Stimulated activated CD8-positive, alpha-beta memory T cell treated with anti-CD3 and anti-CD28 coated beads, Interleukin-7, amount 100 ng/mL, for 1 hour (primary cell): ENCODE measurements at places on chromosomes 6 and 20.

- no peak for DNase-seq
These were observed 89.2 kb downstream of the PHACTR3 start for GRCh38 chr20:59693587-59693986.

- DNase-seq = no peak
These were observed 127.2 kb upstream of the TAB2 start for GRCh38 chr6:149190224-149190831.

DNA sequence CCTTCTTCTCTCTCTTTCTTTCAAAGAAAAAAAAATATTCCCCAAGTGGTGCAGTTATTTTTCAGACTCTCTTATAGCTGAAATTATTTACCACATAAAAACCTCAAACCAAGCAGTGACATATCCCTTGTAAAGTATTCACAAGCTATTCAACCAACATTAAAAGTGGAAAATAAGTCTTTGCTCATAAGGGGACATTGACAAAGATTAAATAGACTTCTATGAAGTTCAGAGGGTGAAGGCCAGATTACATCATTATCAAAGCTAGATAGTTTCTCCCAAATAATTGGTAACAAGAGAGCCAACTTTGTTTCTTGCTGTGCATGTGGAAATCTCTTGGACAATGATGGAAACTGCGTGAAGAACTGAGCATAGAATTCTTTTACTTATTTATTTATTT is 379.8 kb upstream of the RSPO3 start:
- no peak for DNase-seq

DNA sequence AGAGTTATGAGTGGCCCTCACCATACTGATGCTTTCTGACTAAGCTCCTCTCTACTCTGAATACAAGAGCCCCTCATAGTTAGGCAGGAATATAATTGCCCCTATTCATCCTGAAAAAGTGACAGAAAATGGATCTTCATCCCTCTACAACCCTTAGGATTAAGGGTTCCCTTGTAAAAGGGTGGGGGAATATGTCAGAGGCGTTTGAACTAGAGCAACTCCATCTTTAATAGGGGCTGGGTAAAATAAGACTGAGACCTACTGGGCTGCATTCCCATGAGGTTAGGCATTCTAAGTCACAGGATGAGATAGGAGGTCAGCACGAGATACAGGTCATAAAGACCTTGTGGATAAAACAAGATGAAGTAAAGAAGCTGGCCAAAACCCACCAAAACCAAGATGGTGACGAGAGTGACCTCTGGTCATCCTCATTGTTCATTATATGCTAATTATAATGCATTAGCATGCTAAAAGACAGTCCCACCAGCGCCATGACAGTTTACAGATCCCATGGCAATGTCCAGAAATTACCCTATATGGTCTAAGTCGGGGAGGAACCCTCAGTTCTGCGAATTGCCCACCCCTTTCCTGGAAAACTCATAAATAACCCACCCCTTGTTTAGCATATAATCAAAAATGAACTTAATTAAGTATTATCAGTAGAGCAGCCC is 4.7 kb upstream of the GTF3C6 start:
- DNase-seq = no peak

GRCh38 chr20:38125157-38126056 is 39.7 kb downstream of the TGM2 start:
- DNase-seq = no peak

GRCh38 chr6:90934966-90935365 is 348.1 kb upstream of the MAP3K7 start:
- DNase-seq = no peak
